Stimulated activated CD4-positive, alpha-beta T cell treated with anti-CD3 and anti-CD28 coated beads, Interleukin-2, amount 100 ng/mL, for 24 hours (primary cell): ENCODE measurements at places on chromosomes 2 and 18.

DNA sequence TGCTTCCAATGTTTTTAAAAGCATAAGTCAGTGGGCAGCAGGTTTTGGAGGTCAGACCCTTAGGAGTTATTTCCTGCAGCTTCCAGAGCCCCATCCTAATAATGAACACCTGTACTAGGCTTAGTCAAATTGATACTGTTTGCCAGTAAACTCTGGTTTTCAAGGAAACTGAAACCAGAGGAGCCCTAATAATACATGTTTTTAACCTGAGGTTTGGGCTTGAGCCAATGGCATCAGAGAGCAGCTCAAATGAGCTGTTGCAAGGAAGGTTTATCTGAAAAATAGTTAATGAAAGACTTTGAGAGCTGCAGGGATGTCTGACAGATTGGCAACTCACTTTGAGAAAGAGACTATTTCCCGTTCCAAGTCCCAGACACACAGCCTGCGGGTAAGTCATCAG, 54.6 kb downstream of the DCC start:
- DNase-seq = no peak

DNA sequence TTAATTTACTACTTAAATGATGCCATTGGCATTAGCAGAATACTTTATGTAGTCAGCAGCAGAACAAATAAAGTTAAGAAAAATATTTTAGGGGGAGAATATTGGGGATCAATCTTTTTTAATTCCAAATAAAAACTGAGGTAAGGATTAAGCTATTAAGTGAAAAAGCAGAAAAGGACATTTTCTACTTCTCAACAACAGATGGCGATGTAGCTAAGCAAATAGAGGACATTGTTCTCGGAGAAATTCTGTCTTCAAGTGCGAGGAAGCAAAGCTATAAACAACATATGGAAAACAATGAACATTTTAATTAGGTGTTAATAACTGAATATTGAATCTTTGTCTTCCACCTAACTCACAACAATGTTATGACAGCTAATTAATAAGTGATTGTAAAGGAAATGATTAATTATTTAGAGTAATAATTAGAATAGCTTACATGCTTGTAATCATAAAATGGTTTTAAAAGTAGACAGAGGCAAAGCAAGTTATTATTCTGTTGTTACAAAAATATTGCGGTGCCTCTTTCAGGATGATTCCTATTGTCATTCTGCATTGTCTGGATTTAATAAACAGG, 32.9 kb upstream of the CCDC93 start:
- DNase-seq = no peak

GRCh38 chr2:154556607-154557006, 141.9 kb upstream of the KCNJ3 start:
- no peak for DNase-seq

GRCh38 chr2:24490181-24490689, 819 bp upstream of the NCOA1 start:
- DNase-seq = peak; percentile 21

GRCh38 chr2:238159071-238159539, 335 bp downstream of the ERFE start:
- no peak for DNase-seq

GRCh38 chr2:106272216-106272807, 78.2 kb upstream of the UXS1 start:
- DNase-seq = no peak

DNA sequence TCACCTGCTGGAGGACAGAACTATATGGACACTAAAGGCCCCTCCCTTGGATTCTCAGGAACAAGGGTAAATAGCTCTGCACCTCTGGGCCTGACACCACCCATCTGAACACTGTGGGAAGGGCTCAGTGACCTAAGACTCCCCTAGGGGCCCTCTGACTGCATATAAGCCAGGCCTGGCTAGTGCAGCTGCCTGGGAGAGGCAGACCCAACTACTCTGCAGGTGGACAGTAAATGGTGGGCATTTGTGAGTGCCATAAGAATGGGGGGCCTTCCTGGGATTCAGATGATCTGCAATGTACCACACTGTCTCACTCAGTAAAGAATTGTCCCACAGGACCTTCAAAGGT, 11.2 kb upstream of the WIPF1 start:
- DNase-seq = no peak

GRCh38 chr2:12721566-12722446, 5.1 kb downstream of the TRIB2 start:
- DNase-seq = peak; percentile 53

DNA sequence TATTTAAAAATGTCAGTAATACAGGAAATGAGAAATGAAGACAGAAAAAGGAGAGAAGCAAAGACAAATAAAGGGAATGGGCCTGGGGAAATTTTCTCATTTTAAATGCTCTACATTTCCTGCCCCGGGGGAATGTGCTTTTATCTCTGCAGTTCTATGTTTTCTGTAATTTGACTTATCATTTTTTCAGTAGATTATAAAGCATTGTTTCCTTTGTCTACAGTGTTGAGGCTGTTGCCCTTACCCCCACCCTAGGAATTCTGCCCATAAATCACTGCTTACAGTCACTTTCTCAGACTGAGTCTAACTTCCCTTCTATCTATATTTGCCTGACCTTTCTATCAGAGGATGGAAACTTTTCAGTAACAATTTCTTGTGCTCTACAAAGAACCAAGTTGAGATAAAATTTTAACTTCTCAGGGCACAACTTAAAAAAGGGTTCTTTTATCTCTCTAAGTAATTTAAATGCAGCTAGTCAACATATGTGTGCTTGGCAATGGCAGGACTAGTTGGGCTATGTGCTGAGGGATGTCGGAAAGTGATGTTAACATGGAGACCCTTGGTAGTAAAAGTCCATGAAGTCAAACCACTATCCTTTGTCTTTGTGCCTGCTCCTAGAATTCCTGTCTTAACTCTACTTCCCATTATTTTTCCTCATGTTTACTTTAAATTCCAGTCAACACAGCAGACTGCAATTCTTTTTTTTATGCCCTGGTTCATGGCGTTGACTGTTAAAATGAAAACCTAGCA, 146.5 kb upstream of the MMADHC start:
- no peak for DNase-seq

DNA sequence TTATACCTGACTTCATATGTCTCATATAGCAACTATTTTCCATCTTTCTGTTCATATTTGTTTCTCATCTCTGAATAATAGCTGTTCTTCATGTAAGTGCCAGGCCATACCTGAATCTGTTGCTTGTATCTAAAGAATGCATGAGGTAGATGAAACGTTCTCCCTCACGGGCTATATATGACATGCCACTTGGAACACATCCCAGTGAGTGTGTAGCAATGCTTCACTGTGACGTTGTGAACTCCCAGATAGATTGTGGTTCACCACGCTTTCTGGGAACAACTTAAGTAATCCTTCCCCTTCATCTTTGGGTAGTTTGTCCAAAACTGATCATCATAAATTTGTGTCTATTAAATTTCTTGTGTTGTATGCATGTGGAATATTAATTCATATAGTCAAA, 60.1 kb downstream of the RDH14 start:
- no peak for DNase-seq

DNA sequence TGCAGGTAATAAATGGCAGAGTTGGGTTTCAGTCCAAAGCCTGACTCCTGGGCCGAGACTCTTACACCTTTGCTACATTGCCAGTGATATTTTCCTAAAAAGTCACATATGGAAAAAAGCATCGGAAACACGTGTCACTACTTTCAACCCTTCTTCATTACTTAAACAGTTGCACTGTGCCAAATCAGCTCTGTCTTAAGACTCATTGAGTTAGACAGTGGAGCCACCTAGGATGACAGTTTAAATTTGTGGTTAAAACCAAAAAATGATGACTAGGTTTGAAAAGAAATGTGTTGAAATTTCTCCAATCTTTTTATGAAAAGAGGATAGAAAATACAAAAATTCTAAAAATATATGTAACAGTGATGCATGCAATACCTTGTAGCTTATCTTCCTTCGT, 97.5 kb downstream of the TMEM247 start:
- no peak for DNase-seq

- no peak for DNase-seq
These were observed 21.4 kb upstream of the MGAT5 start for GRCh38 chr2:134232461-134232860.

DNA sequence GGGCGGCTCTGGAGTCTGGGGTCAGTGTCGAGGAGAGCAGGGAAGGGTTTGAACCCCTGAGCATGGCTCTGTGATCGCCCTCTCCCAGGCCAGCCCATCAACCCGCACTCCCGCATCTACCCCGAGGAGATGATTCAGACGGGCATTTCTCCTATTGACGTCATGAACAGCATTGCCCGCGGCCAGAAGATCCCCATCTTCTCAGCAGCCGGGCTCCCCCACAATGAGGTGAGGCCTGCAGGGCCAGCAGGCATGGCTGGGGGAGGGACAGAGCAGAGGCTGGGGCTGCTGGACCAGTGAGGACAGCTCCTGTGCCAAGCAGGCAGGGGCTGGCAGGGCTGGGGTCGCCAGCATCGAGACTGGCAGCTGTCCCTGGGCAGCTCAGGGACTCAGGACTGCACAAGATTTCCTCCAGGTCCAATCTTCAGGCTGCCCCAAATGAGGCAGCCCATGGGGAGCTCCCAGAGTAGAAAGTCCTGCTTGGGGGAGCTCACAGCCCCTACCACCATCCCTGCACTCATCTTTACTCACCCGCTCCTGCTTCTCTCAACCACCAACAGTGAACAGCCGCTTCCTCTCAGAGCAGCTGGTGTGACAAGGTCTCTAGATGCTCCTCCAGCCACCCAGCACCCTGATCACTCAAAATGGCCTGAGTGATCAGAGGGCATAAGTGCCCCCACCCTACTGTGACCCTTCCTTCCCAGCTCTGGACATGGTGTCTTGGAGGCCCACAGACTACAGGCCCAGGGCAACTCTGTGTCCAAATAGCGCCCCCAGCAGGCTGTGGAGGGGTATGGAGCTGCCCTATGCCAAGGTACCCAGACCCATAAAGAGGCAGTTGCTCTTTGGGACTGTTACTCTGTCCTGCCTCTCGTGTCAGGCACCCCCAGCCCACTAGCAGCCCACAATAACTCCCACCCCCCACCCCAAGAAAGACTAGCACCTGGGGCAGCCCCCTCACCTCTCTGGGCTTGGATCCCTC, 18.3 kb upstream of the ANKRD53 start:
- no peak for DNase-seq

- no peak for DNase-seq
These were observed 805.7 kb downstream of the SLC4A3 start for GRCh38 chr2:220433131-220433530.

DNA sequence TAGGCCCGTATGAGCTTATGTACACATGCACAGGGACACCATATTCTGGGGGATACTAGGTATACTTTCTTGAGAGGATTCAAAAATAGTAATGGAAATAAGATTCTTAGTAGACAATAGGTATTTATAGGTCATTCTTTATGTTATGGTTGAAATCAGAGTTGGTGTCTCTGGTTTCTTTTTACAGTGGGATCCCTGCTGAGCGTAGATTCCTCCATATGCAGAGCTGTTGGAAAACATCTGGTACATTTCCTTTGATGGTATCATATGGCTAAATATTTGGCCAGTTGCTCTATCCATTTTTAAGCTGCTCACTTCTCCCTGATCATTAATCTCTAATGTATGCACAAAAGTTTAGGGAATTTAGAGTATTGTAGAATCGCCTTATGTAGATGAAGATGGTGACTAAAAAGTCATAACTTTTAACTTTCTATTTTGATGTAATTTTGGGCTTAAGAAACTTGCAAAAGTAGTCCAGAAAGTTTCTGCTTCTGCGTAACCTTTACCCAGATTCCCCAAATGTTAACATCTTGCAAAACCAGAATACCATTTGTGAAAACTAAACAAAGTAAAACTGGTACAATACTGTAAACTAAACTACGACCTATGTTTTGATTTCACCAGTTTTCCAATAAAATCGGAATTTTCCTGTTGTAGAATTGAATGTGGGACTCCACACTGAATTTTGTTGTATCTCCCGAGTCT, 5.4 kb downstream of the ARHGAP28 start:
- no peak for DNase-seq

GRCh38 chr2:161975062-161975812, 98.8 kb downstream of the DPP4 start:
- DNase-seq = no peak
